Inflammatory macrophage (primary cell): ENCODE measurements at places on chromosomes 16 and 17.

DNA sequence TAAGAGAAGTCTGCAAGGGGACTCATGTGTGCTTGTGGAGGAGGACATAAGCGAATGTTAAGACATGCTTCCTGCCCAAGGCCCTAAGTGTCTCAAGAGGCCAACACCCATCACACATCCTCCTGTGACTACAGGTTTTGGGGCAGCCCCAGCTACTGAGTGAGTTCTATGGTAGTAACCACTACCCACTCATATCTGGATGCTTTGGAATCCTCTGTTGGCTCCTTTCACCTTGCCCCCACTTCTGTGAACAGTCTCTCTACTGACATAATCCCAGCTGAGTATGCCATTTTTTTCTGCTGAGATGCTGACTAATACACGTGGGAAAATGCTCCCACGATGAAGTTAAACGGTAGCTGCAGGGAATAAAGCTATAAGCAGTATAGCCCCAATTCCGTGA lies 153.5 kb downstream of the VPS53 start:
- peak; percentile 90 for DNase-seq

DNA sequence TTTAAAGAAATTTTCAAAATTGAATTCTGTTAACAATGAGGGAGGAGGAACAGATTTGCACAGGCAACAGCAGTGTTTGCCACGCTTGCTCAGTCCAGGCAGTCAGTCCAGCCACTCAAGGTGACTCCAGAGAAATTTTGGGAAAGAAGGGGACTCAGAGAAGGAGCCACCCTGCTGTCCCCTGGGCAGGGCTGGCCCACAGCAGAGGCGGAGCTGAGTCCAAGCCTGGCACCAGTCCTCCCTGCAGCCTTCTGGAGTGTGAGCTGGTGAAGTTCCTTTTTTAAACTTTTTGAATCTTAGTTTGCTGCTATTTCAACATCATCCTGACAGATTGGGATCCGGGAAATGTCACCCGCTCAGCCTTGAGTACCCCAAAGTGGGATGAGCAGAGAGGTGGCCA lies 14.5 kb upstream of the SLC47A2 start:
- DNase-seq: peak; percentile 48

GRCh38 chr17:51154176-51154575 lies 817 bp downstream of the NME1 start:
- no peak for DNase-seq

DNA sequence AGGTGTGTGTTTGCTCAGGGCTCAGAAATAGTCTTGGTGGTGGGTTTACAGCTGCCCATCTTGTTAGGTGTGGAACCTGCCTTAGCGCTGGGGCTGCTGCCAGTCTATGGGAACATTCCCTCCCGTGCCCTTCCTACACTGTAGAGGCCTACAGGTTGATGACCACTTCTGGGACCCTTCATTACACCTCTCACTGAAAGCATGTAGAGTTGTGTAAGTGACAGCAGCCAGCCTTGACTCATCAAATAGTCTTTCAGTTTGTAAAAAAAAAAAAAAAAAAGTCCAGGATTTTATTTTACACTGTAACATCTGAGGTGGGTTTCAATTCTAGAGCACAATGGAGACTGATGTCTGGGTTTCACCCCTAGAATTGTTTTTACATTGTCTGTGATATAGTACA lies 193.9 kb downstream of the SPECC1 start:
- no peak for DNase-seq

DNA sequence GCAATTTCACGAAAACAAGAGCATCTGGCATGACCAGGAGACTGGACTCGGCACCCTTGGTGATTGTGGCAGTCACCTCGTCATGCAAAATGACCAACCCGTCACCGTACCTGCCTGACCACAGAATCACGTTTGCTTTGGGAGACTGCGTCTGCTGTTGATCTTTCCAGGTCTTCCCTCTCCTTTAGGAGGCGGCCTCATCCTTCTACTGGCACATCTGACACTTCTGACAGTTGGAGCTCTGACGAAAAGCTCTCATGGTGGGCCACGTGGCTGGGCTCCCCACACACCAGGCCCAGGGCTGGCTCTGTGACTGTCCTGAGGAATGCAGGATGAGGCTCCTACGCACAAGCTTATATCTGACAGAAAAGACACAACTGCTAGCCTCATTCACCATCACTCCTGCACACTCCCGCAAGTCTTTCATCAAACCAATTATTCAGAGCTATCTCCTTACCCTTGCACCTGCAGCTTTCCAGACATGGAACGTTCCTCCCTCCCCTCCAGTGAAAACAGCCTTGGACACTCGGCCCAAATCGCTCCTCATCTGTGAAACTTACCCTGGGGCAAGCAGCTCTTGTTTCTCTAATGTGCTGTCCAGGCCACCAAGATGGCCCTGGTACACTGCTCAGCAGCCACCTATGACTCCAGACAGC lies 3.6 kb downstream of the TRAP1 start:
- no peak for DNase-seq

DNA sequence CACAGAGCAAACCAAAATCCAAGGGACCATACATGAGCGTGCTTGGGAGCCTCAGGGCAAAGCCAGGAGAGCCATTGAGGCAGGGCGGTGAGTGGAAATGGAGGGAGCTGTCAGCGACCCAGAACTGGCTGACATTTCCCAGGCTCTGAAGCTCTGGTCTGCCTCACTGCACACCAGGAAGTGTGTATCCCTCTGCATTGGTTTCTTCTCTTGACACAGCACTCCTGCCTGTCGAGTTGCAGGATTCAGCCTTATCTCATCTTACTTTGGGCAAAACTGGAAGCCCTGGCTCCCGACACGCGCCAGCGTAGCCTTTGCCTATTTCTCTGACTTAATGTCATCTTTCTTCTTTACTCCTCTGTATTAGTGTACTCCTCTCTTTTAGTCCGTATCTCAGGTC lies 144.7 kb upstream of the HS3ST3A1 start:
- DNase-seq: no peak

GRCh38 chr16:19175492-19176262 lies 7.6 kb downstream of the SYT17 start:
- DNase-seq: peak; percentile 66

GRCh38 chr17:27797390-27798091 lies 2.8 kb downstream of the NOS2 start:
- DNase-seq: no peak

- DNase-seq: peak; percentile 76
These were observed 5.1 kb upstream of the GGT6 start for GRCh38 chr17:4565209-4566141.

- DNase-seq: no peak
These were observed 766.5 kb upstream of the GOT2 start for GRCh38 chr16:59500601-59501000.

- DNase-seq: no peak
These were observed 3.0 kb upstream of the ABCC1 start for GRCh38 chr16:15946257-15947044.

GRCh38 chr17:57782062-57782490 lies 37.0 kb upstream of the CCDC182 start:
- DNase-seq: peak; percentile 80

GRCh38 chr16:15996432-15997109 lies 47.2 kb downstream of the ABCC1 start:
- DNase-seq: no peak

- no peak for DNase-seq
These were observed 48.5 kb downstream of the RAI1 start for GRCh38 chr17:17729620-17730249.

DNA sequence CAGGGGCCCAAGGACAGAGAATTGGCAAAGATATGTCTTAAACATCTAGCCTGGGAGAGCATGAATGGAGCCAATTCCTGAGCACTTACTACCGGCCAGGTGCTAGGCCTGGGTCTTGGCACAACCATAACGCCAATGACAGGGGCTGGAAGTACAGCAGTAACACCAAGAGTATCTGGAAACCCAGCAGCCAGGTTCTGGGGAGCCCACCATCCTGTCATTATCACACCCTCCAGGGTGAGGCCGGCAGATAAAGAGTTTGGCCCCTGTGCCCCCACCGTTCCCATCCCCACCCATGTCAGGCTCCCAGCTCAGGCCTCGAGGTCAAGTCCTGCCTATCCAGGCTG lies 508 bp upstream of the TMC8 start:
- DNase-seq: no peak

GRCh38 chr16:50742576-50743200 lies 802 bp downstream of the CYLD start:
- peak; percentile 40 for DNase-seq

DNA sequence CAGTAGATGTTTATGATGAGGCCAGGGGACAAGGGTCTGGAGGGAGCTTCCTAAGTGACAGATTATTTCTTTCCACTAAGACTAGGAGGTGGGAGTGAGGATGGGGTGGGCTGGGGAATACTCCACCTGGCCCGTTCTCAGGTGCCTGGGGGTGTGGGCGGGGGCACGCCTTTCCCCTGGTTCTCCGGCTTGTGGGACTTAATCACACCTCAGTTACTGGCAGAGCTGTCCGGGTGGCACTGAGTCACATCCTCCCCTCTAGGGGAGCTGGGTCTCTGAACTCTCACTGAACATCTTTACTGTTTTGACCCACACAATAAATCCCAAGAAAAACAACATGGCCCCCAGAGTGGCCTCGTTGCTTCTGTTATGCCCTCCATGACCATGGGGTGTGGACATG lies 332.8 kb downstream of the MAF start:
- DNase-seq: no peak

DNA sequence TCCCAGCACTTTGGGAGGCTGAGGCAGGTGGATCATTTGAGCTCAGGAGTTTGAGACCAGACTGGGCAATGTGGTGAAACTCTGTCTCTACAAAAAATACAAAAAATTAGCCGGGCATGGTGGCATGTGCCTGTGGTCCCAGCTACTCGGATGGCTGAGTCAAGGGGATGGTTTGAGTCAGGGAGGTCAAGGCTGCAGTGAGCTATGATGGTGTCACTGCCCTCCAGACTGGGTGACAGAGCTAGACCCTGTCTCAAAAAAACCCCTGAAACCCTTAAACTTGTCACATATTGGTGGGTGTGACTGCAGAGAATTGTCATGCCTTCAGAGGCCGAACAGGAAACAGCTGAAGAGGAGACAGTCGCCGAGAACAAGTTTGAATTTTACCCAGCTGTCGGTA lies 13.4 kb downstream of the RPTOR start:
- no peak for DNase-seq

GRCh38 chr16:55045756-55046460 lies 115.2 kb downstream of the IRX5 start:
- no peak for DNase-seq
